ENCODE measurements at places on chromosomes 6 and 20.

DNA sequence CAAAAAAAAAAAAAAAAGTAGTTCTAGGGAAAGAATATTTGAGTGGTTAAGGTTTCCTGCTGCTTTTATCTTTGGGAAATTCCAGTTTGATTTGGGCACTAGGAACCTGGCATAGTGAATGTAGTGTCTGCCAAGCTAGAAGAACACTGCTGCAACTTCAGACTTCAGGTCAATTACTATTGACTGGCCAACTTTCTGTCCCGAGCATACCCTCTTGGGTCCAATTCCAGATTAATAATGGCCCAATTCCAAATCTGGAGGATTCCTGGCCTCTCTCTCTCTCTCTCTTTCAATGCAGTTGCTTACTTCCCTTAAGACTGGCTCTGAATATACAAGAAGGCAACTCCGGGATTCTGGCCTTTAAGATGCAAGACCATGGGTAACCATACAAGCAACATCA is 74.9 kb downstream of the ANKEF1 start:
- no peak for DNase-seq

DNA sequence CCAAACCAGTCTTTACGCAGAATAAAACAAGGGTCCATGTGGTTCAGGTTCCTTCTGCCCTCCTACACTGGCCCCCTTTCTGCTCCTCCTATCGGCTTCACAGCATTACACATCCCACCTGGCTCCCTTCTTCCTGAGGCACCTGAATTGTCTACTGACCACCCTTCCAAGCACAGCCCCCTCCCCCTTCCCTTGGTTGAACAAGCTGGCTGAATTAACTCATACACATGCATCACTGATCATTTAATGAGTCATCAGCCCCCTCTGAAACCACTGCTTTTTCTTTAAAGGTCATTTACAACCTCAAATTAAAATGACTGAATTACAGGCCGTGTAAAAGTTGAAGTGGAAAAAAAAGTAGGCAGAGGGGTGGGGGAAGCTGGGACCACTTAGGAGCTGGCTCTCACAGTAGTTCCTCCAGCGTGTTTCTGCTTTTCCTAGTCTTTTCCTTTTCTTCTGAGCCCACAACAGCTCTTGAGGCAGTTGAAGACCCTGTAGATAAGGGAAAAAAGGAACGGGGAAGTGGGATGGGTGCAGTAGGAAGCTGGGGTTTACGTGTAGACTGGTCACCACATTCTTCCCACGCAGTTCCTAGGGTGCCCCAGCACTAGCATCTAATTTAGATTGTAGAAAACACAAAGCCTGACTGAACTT is 67.6 kb downstream of the FYN start:
- no peak for DNase-seq

DNA sequence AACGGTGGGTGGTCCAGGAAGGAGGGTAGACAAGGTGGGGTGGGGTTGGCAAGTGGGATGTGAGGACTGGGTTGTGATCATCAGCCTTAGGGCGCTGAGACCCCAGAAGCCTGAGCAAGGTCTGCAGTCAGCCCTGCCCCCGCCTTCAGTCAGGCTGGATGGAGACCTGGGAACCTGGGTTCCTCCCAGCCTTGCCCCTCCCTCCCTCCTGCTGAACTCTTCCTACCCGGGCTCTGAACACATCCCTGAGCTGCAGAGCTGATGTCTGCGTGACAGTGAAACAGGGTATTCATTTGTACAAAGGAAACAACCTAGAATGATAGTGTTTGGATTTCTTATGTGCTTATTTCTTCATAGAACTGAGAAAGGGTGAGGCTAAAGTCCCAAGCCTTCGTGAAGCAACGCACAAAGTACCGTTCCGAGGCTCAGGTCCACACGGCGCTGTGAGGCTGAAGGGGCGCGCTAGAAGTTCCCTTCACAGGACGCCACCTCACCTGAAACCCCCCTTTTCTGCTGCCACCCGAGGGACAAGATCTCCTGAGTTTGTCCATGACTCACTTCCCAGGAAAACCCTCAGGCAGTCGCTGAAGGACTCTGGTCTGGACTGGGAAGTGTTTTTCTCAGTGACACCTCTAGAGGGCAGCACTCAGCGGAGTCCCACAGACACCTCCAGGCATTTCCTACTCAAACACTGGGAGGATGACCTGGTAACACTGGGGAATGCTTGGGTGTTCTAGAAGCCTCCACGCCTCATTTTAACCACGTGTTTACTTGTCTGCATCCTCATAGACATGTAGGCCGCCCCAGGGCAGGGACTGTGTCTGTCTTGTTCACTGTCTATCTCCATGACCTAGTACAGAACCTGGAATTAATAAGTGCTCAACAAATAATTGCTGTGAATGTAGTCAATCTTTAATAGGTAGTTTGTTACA is 1.2 kb downstream of the GSTA5 start:
- DNase-seq: no peak

- DNase-seq: no peak
These were observed 38.6 kb downstream of the ASXL1 start for GRCh38 chr20:32396646-32397160.

DNA sequence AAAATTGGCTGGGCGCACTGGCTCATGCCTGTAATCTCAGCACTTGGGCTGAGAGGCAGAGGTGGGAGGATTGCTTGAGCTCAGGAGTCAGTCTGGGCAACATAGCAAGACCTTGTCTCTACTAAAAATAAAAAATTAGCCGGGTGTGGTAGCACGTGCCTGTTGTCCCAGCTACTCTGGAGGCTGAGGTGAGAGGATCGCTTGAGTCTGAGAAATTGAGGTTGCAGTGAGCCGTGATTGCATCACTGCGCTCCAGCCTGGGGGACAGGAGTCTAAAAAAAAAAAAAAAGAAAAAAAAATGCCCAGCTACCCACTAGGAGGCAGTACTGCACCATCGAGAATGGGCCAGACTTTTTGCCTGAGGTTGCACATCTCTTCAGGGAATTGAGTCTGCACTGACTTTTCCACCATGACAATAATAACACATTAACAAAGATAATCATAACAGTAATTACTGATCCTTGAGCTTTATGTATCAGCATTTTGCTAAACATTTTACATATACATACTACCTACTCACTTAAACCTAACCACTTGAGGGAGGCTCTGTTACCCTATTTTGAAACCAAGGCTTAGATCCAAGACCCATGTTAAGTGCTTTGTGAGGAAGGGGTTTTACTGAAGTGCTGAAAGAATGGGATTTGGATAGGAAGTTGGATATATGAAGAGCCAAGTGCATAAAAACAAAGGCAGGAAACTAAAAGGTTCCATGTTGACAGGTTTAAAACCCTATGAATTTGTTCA is 21.0 kb downstream of the SRSF3 start:
- no peak for DNase-seq

DNA sequence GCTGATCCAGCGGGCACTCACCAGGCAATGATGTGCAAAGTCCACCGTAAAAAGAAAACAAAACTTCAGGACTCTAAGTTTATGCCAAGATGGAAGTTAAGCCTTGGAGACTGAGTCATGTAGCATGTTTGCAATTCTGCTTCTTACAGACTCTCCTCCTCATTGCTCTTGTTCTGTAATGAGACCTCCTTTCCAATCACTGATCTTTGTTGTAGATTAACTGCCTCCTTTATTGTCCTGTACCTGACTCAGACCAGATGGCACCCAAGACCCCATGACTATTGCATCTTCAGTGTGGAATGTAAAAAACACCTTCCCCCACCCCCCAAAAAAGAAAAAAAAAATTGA is 11.2 kb downstream of the NEU1 start:
- DNase-seq: no peak

- DNase-seq: no peak
These were observed 208.3 kb downstream of the LY86 start for GRCh38 chr6:6796818-6797217.

GRCh38 chr6:144418959-144419545 is 133.9 kb downstream of the UTRN start:
- DNase-seq: no peak

DNA sequence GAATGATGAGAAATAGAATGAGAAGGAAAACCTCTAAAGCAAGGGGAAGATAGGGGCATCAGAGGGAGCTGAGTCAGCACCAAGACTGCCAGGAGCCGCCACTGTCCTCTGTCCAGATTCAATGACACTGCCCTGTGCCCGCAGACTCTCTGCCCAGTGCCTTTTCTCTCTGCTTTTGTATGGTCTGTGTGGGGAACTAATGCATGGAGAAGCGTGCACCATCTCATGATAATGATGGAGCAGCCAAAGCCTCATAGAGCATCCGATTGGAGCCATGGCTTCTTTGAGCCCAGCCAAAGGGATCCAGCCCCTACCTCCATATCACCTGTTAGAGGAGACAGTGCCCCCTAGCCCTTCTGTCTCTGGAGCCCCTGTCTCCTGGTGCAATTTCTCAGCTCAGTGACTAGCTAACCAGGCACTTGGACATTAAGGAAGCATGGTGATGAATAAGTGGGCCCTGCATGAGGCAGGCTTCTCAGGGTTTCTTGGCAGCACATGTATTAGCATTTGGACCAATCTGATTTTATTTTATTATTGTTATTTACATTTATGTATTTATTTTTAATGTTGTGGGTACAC is 6.5 kb upstream of the PFDN4 start:
- DNase-seq: no peak

DNA sequence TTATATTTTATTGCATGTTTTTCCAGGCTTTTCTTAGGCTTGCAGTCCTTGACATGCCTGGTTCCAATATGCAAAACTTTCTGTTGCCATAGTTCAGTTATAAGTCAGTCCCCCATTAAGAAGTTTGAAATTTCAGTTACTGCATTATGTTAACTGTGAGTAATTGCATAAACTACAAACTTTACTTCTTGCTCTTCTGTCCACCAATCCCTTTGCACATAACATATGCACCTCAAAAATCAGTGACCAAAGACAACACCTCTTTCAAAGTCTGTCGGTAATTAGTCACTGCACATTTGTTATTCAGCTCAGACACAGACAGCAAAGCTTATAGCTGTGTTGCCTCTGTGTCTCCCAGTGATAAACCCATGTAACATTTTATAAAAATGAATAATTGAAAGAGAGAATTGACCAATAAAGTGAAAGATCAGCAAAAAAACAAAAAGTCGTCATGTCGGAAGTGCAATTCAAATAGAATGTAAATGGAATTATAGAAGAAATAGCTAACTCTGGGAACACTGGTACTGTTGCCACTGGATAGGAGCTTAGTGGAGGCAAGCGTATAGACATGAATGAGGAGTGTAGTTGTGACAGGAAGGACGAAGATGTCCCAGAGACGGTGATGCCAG is 50.3 kb upstream of the BTBD3 start:
- no peak for DNase-seq

GRCh38 chr20:57298457-57298856 is 31.1 kb upstream of the SPO11 start:
- DNase-seq: no peak

DNA sequence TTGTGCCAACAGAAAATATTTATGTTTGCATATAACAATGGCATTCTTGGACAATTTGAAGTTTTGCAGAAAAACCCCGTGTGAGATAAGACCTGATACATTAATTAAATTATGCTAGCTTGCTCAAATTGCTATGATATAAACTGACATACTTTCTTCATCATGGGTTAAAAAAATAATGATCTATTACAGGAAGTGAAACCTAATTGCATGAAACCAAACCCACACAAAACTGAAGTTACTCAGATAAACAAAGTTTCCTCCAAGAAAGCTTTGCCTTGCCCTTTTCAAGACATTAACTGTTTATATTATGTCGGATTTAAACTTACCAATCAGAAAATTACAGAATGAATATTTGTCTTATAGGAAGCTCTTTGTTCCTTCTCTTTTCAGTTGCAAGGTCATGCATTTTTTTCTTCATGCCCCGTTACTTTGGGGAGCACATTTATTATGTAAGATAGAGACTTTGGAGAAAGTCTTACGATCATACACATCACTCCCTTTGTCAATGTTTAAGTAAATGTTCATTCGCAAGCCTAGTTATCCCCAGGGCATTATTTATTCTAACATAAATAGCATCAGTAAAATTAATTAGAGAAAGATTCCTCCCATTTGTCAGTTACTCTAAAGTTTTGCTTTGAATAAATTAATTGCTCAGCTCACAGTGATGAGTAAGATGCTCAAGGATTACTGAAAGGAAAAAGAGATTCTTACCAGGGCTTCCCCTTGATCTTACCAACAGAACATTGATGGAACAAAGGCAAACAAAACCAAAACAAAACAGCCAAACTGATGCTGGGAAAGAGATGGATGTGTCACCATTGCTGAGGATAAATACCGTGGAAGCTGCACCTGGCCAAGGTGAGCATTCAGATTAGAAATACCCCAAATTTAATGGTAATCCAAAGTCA is 14.8 kb upstream of the TMEM244 start:
- DNase-seq: no peak

DNA sequence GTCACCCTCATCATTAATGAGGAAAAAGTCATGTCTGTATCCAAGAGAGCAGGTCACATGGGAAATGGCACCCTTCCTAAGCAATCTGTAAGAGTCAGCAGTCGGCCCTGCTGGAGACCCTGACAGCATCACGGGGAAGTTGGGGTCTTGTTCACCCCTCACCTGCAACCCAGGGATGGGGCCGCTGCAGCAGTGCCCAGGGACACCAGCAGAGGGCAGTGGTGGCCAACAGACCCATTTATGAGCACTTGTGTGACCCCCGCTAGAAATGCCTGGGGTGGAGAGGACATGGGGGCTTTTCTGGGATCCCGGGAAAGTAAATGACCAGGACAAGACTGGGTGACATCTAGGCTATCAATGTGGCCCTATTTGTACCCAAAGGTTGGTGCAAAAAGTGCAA is 35.9 kb downstream of the ANKRD60 start:
- DNase-seq: no peak

DNA sequence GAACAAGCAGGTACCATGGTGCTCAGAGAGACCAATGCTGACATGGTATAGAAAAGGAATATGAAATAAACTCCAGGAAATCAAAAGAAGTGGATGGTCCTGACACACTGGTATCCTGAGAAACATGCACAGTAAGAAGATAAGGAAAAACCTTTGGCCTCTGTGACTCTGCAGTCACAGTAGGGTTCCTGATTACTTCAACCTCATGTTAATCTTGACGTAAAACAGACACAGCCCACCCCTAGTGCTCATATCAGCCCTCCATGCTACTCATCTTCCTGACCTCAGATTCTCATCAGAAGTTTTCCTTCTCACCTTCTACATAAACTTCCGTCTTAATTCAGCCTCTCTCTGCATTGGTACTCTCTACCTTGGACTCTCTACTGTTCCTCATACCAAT is 240.9 kb downstream of the PKHD1 start:
- no peak for DNase-seq

DNA sequence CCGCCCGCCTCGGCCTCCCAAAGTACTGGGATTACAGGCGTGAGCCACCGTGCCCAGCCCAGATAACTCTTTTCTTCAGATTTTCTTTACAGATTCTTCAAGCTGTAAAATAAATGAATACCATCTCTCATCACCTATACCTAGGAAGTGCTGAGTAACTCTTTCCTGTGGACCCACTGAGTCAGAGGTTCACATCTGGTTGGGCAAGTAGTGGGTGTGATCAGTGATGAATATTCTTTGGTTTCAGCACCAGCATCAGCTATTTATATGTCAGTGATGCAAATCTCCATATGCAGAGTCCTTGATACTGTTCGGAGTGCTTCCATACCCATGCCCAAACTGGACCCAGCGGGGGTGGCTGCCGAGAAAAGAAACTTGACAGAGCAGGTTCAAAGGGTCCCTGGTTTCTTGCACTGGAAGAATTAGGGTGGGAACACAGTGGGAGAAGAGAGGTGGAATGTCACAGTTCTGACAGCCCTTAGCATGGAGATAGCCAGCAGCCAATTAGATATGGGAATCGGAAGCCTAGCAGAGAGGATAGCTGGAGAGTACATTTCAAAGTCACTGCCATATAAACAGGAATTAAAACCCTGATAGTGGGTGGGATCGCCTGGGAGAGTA is 64.9 kb upstream of the DDR1 start:
- DNase-seq: no peak
